ENCODE measurements at places on chromosomes 11 and 22.

DNA sequence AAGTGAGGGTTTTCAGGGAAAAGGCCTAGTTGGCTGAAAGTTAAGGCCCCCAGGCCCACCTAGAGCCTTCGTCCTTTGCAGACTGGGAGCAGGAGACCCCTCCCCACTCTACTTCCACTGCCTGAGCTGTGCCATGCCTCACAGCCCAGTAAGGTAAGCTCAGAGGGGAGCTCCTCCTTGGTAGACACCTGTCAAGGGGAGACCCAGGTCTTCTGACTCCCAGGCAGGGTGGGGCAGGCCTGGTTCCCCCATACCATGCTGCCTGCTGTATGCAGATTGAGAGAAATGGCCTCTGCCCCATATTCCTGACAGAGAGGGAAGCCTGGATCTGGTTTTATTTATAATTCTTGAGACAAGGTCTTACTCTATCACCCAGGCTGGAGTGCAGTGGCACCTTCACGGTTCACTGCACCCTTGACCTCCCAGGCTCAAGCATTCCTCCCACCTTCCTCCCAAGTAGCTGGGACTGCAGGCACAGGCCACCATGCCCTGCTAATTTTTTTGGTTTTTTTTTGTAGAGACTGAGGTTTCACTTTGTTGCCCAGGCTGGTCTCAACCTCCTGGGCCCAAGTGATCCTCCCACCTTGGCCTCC lies 697 bp downstream of the RAB36 start:
- no peak for DNase-seq

- DNase-seq = no peak
Observed at GRCh38 chr11:95778699-95779098, 10.9 kb downstream of the FAM76B start.

DNA sequence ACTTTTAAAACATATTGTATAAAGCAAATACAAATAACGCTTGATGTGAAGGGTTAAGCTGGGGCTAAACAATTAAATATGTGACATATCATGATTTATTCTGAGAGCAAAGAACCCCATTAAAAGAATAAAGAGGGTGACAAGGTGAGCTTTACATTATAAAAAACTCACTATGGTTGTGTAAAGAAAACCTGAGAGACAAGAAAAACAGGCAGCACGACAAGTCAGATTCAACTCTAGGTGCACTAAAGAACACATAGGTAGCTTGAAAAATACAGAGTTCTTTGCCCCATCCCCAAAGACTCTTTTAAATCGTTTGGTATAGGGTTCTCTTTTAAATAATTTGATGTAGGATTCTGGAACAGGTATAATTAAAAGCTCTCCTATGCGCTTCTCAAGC lies 63.5 kb downstream of the LUZP2 start:
- no peak for DNase-seq

GRCh38 chr11:64063777-64064176 lies 28.0 kb downstream of the FLRT1 start:
- no peak for DNase-seq

- DNase-seq = no peak
Observed at GRCh38 chr22:37229012-37229804, 14.9 kb downstream of the RAC2 start.

- no peak for DNase-seq
Observed at GRCh38 chr11:69819541-69820070, 390 bp upstream of the FGF3 start.

DNA sequence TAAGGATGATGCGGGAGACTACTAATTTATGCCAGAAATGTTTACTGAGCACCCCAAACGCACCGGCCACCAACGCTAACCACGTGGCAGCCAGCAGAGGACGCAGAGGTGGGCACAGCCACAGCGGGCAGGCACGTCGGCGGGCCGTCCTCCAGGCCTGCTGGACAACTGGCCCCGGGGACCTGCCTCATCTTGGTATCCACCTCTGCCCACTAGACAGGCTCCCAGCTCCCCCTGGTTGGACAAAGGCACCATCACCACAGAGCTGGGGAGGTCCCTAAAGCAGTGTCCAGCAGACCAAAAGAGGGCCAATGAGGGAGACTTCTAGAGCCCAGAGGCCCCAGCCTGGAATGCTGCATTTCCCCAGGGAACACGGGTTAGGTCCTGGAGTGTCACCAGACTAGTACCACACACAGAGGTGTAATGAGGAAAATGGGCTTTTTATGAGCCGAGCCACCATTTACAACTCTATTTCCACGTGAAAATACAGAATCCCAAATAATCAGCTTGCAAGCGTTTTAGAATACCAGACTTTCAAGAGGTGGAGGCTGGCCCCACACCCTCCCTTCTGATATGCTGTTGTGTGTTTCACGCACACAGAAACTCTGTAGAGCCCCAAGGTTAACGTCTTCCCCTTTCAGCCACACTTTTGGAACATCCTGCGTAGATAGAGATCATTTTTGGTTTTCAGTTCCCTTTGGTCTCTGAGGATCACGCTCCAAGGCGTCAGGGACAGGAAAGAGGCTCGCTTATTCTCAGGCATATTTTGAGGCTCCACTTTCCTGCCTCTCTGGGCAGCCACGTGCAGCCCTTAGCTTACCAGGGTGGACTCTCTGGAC lies 23.7 kb upstream of the BID start:
- DNase-seq = no peak

GRCh38 chr11:44885919-44886789 lies 64.5 kb downstream of the TP53I11 start:
- no peak for DNase-seq

DNA sequence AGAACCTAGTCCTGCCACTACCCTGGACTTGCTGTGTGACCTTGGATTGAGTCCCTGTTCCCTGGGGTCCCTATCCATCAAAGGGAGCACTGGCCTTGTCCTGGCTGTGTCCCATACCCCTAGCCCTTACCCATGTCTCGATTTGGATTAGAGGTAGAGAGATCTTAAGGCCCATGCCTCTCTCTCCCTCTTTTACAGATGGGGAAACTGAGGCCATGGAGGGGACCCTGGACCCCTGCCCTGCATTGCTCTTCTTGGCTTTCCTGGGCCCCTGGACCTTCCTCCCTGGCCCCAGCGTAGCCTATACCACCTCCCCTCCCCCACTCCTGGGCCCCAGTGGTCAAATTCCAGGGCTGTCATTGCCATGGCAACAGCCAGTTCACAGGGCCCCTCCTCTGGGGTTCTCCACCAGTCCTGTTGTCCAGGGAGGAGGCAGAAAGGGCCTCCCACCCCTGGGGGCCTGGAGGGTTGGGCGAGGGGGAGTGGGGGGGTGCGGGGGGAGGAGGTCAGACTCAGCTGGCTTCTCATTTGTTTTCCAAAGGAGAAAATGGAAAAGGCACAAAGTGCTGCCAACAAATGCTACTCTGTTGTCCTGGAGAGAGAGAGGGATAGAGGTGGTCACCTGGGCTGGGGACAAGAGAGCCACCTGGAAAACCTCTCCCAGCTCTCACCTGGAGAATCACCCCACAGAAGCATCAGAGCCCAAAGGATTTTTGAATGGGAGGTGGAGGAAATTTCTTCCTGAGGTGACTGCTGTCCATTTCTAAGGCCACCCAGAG lies 23.3 kb downstream of the ARHGEF17 start:
- no peak for DNase-seq

DNA sequence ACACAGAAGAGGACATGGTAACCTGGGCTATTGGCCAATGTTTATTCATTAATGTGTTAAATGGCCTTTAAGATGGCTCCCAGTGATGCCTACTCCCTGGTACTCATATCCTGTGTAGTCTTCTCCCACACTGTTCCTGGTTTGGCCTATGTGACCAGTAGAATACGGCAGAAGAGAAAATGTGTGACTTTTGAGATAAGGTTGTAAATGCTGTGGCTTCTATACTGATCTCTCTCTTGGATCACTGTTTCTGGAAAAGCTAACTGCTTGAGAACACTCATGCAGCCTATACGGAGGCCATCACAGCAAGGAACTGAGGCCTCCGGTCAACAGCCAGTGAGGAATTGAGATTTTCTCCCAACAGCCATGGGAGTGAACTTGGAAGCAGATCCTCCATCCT lies 24.1 kb downstream of the MAML2 start:
- DNase-seq = no peak

DNA sequence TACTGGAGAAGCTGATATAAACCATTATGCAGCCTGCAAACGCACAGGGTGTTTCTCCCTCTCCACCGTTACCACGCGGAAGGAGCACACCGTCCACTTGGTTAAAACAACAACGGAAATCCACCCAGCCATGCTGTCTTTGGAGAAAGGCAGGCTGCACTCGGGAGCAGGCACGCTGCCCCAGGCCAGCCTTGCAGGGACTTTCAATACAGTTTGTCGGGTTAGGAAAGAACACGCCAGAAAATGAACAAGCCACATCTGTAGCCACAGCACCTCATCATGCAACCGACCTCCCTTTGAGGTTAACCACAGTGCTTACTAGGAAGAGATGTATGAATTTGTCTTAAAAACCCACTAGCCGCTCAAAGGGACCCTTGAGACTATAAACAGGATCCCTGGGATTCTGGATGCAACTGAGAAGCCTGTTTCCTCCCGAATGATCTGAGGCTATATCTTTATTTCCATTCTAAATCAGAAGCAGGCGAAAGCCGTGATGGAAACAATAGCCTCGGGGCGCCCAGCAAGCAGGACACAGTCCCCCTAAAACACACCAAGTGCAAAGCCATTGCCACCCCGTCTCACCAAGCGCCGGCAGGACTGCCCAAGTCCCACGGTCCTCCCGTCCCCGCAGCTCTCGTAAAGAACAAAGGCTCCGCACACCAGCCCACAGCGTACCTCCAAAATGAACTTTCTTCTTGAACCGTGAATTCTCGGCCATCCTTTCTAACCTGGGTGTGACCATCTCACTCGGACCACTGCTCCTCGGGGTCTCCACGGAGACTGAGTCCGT lies 318.9 kb downstream of the CTTN start:
- no peak for DNase-seq

DNA sequence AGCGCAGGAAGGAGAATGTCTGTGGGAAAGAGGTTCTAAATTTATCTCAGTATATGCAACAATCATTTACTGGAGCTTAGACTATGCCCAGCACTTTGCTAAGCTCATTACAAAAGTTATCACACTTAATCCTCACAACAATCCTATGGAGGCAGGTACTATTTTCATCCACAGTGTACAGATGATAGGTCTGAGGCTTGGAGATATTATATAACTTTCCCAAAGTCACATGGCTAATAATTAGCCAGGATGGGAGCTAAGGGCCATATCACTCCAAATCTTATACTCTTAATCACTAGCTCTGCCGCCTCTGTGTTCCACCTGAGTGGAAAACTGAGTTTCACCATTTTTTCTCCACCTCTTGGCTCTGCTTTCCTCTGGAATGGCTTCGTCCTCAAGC lies 47.3 kb upstream of the CAPRIN1 start:
- no peak for DNase-seq

- no peak for DNase-seq
Observed at GRCh38 chr11:3011891-3012885, 20.1 kb upstream of the NAP1L4 start.

DNA sequence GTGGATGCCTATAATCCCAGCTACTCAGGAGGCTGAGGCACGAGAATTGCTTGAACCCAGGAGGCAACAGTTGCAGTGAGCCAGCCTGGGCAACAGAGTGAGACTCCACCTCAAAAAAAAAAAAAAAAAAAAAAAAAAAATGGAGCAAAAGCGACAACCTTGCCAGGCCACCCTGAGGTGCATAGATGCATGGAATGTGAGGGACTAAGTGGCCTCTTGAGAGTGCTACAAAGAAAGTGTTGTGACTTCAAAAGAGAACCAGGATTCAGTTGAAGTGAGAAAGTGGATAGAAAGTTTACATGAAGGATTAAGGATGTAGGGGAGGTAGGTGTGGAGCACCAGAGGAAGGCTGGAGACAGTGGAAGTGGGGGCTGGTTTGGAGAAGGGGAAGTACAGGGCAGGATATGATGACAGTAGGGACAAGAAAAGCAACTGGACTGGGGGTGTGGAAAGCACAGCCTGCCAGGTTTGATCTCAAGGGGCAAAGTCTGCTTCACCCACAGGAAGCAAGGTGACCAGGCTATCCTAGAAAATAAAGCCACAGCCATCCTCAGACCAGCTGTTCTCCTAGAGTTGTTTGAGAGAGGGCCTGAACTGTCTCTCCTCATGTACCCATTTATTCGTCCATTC lies 36.0 kb upstream of the OLFML1 start:
- no peak for DNase-seq

DNA sequence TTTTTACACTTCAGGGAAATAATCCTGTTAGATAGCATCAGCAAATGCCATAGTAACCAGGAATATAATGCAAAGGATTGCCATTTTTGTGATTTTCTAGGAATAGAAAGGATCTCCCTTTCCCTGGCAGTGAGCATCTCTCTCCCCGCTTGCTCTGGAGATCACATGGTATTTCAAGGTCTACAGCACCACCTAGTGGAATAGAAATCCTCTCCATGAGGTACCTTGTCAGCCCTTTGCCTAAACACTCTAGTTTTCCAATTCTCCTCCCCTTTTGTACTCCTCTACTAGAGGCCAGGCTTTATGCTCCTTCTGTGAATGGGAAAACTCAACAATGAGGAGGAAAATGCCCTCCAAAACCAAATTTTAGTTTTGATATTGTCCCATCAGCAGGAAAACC lies 78.4 kb downstream of the XRRA1 start:
- DNase-seq = no peak

DNA sequence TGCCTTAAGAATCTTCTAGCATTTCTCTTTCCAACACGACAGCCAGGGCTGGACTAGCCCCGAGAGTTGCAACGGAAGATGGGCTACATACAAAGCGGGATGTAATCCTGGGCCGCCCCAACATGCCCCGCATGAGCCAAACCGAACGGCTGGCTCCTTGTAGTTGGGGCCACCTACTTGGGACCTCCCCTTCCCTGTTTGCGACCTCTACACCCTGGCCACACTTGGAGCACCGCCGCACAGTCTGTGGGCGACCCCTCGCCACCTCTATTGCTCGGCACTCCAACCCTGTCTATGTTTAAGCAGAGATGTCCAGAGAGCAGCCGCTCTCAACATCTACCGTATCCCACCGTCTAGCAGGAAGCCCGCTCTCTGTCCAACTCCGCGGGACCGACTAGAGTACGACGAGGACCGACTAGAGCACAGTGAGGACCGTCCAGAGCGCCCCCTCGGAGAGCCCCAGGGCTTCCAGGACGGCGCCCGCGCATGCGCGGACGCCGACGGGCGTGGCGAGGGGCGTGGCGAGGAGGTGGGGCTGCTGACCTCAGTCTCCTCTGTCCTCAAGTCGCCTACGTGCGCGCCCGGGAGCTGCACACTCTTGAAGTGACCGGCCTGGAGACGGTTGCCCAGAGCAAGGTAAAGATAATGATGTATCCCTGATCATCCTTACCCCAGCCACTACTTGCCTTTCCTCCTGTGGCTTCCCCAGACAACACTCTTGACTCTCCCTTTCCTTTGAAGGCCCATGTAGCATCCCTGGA lies 32.3 kb downstream of the NEAT1 start:
- no peak for DNase-seq

DNA sequence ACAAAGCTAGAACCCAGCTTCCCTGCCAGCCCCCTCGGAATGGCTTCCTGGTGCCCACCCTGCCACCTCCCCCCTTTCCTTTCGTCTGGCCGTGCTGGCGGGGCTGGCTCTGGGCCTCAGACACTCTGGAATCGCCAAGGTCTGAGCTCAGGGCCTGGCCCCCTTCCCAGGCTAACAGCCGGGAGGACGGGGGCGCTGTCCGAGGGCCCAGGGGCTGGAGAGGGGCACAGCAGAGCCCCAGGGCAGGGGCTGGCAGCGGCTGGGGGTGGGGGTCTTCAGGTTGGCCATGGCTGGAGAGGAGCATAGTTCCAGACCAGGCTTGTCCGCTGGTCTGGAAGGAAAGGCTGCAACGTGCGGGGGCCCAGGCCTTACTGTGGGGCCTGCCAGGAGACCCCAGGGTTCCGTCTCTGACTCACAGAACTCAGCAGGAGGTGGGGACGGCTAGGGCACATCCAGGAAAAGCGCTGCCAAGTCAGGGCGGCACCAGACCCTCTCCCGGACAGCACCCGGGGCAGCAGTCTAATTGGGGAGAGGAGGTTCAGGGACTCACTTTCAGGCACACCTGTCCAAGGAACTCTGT lies 861 bp upstream of the LTBP3 start:
- DNase-seq = no peak
